ENCODE measurements at places on chromosomes 2 and 18. TPM values are rescaled to one million over a fixed set of nuclear protein-coding genes. Genes with fewer than 3 reads are reported as not detected.

DNA sequence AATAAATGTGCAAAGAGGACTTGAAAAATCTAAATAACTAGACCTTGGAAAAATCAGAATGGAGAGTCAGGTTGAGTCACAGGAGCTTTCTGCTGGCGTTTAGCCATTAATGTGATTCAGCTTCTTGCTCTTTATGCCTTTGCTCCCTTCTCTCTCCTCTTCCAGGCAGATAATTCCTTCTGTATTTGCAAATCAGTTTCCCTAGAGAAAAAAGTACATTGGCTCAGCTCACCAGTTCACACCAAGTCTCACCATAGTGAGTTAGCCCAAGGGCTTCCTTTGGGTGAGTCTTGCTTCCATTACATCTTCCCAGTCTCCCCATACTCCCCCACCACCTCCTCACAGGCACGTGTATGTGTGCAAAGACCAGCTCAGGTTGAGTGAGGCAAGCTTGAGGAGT is 73.6 kb downstream of the CYBRD1 start:
- no peak overlapping the region for H3K4me3 ChIP-seq
- H3K4me1 ChIP-seq: peaks cover 3% of the 10 kb centered on the region
- peaks cover 15% of the 10 kb centered on the region for H3K27me3 ChIP-seq
- no peaks in the 10 kb centered on the region for H3K36me3 ChIP-seq

PPP1R1C gene
- total RNA-seq: not detected

DNA sequence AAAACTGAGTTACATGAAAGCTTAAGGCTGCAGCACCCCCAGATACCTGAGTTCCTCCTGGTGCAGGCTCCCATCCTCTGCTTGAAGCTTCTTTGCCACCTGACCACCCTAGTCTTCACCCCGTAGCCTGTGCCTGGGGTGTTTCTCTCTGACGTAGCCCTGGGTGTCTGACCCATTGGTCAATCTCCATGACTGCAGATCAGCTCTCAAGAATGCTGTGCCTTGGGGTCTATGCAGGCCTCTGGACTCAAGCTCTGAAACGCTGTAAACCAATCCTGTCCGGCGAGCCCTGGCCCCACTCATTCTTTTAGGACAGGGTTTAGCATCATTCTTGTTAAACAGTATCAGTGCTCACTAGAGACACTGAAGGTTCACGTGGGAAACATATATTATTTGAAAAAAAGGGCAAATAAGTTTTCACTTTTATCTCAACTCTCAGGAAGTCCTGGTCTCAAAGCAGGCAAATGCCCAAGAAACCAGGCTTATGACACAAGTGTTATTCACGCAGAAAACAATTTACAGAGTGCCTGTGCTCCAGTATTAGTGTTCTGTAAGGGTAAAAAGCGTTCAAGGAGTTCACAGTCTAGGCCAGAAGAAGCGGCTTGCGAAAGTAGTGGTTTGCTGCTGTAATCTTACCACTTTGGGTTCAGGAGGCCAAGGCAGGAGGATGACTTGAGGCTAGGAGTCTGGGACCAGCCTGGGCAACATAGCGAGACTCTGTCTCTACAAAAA is 22.8 kb upstream of the PPP4R1 start:
- H3K4me1 ChIP-seq: no peaks in the 10 kb centered on the region
- H3K27ac ChIP-seq: no peak overlapping the region
- no peak overlapping the region for H3K4me3 ChIP-seq
- H3K36me3 ChIP-seq: no peaks in the 10 kb centered on the region
- H3K27me3 ChIP-seq: peaks cover 7% of the 10 kb centered on the region

- H3K4me3 ChIP-seq: no peak overlapping the region
- no peaks in the 10 kb centered on the region for H3K4me1 ChIP-seq
- no peak overlapping the region for H3K27ac ChIP-seq
- no peak for DNase-seq
- H3K27me3 ChIP-seq: no peaks in the 10 kb centered on the region
- H3K36me3 ChIP-seq: no peaks in the 10 kb centered on the region
These were observed 168.2 kb downstream of the KCNS3 start for GRCh38 chr2:18046558-18047212.

DSG1 gene
- total RNA-seq: not detected

GRCh38 chr2:223956300-223956699 is 963 bp upstream of the MRPL44 start:
- DNase-seq: no peak
- H3K4me1 ChIP-seq: peaks cover 47% of the 10 kb centered on the region
- peak overlapping the region; percentile 52 for H3K4me3 ChIP-seq

C2orf78 gene
- not detected for total RNA-seq

OSBPL1A gene
- 1.2 TPM for total RNA-seq

DNA sequence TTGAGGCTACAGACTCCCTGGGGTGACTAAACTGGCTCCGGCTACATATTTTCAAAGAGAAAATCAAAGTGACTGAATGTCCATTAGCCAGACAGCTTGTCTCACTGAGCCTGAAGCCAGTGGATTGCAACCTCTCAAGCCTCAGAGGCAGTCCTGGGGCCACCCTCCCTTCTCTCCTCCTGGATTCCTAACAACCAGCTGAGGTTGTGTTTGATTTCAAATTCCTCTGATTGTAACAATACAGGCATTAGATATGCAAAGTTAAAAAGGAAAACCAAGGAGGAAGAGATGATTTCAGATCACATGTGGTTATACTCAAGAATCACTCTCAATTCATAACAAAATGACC is 101.0 kb upstream of the LMAN1 start:
- no peaks in the 10 kb centered on the region for H3K36me3 ChIP-seq
- H3K27ac ChIP-seq: no peak overlapping the region
- no peak overlapping the region for H3K4me3 ChIP-seq
- DNase-seq: no peak
- H3K4me1 ChIP-seq: no peaks in the 10 kb centered on the region
- H3K27me3 ChIP-seq: peaks cover 5% of the 10 kb centered on the region

ZNF385B gene
- not detected for total RNA-seq

DNA sequence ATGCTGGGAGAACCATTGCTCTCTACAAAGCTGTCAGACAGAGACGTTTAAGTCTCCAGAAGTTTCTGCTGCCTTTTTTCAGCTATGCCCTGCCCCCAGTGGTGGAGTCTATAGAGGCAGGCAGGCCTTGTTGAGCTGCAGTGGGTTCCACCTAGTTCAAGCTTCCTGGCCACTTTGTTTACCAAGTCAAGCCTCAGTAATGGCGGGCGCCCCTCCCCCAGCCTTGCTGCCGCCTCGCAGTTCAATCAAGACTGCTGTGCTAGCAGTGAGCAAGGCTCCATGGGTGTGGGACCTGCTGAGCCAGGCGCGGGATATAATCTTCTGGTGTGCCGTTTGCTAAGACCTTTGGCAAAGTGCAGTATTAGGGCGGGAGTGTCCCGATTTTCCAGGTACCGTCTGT is 52.7 kb upstream of the SCYGR2 start:
- H3K27me3 ChIP-seq: no peaks in the 10 kb centered on the region
- H3K4me1 ChIP-seq: peaks cover 4% of the 10 kb centered on the region
- H3K4me3 ChIP-seq: no peak overlapping the region
- no peak overlapping the region for H3K27ac ChIP-seq
- DNase-seq: no peak

DNA sequence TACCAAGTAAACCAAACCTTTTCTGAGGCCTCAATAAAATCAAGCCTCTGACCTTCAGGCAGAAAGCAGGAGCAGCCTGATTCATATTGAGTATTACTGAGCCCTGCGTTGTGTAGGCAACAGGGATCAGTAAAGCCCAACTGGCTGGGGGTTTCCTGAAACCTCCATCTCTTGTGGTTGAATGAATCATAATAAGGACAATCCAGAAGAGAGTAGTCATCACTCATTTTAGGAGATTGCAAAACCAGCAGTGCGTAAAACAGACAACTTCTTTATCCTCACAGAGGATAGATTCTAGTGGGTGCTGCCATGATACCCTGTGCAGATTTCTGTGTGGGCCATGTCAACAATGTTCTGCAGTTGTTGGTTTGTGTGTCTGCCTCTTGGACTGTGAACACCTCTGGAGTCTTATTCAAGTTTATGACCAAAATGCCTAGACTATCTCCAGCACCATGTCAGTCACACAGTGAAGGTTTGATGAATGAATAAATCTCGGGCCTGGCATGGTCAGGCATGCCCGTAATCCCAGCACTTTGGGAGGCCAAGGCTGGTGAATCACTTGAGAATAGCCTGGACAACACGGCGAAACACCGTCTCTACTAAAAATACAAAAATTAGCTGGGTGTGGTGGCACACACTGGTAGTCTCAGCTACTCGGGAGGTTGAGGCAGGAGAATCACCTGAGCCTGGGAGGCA is 51.8 kb upstream of the RAB27B start:
- no peak overlapping the region for H3K27ac ChIP-seq
- peaks cover 23% of the 10 kb centered on the region for H3K27me3 ChIP-seq
- no peak overlapping the region for H3K4me3 ChIP-seq
- H3K4me1 ChIP-seq: peaks cover 2% of the 10 kb centered on the region
- H3K36me3 ChIP-seq: no peaks in the 10 kb centered on the region

DNA sequence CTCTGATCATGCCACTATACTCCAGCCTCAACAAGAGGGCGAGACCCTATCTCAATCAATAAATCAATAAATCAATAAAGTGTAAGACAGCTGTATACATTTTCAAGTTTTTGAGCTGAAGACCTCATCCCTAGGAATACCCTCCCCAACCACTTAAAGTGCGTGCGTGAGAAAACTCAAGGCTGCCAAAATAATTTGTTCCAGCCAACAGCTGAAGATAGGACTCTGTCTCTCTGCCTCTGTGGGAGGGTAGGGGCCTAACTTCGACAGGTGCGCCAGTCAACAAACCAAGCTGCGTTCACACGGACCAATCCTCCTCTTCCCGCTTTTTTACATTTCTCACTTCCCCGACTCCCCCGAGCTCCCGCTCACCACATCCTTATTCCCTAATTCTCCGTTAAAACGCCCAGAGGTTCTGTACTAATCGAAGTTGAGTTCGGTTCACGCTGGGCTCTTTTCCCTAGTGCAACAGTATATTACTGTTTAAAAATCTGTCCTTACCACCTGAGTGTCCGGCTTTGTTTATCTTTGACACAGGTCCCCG is 618 bp downstream of the POLR2D start:
- peak overlapping the region; percentile 99 for H3K4me3 ChIP-seq
- H3K4me1 ChIP-seq: peaks cover 35% of the 10 kb centered on the region
- H3K36me3 ChIP-seq: peaks cover 14% of the 10 kb centered on the region
- H3K27ac ChIP-seq: peak overlapping the region; percentile 96
- DNase-seq: peak; percentile 36
- H3K27me3 ChIP-seq: no peaks in the 10 kb centered on the region

CAPN14 gene
- 0.17 TPM for total RNA-seq

ADAM23 gene
- 3.1 TPM for total RNA-seq

DNA sequence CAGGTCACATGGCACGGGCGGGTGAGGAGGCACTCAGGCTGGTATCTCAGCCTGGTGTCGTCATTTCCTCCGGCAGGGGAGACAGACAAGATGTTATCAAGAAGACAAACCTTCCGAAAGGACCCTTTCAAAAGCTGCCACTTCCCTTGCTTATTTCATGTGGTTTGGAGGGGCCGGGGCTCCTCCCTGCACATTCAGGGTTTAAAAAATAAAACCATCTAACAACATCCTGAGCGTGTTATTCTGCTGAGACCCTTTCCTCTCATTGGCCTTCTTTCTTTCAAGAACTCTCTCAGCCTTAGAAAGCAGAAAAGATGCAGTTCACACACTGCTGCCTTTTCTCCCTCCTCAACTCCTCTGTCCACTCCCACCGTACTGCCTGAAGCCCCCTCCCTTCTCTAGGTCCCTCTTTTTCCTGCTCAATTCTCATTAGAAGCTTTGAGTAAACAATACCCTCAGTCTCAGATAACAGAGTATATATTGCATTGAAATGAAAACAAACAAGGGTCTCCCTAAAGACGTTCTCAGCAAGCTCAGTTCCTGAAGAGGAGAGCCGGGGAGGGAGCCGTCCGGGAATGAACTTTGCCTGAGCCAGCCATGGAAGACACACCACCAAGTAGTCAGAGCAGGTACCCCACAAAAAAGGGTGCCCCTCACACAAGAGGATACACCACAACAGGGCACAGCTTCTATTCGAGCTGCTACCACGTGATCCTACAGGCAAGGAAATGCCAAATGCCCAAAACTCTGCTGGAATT is 9.7 kb downstream of the SMAD7 start:
- H3K4me1 ChIP-seq: peaks cover 79% of the 10 kb centered on the region
- peak; percentile 76 for DNase-seq
- H3K27ac ChIP-seq: peak overlapping the region; percentile 98
- H3K27me3 ChIP-seq: no peaks in the 10 kb centered on the region

GRCh38 chr2:54999182-54999581 is 51.1 kb downstream of the RTN4 start:
- peaks cover 8% of the 10 kb centered on the region for H3K36me3 ChIP-seq
- no peak for DNase-seq
- H3K27me3 ChIP-seq: no peaks in the 10 kb centered on the region
- peaks cover 27% of the 10 kb centered on the region for H3K4me1 ChIP-seq
- no peak overlapping the region for H3K4me3 ChIP-seq

GRCh38 chr18:57743008-57743407 is 60.1 kb downstream of the ATP8B1 start:
- peaks cover 4% of the 10 kb centered on the region for H3K36me3 ChIP-seq
- DNase-seq: no peak
- no peak overlapping the region for H3K27ac ChIP-seq
- no peaks in the 10 kb centered on the region for H3K27me3 ChIP-seq
- no peak overlapping the region for H3K4me3 ChIP-seq
- H3K4me1 ChIP-seq: no peaks in the 10 kb centered on the region

- H3K27me3 ChIP-seq: peaks cover 2% of the 10 kb centered on the region
- no peak overlapping the region for H3K27ac ChIP-seq
- no peak for DNase-seq
- peaks cover 4% of the 10 kb centered on the region for H3K4me1 ChIP-seq
- H3K4me3 ChIP-seq: peak overlapping the region; percentile 76
- no peaks in the 10 kb centered on the region for H3K36me3 ChIP-seq
These were observed 38.5 kb downstream of the MTERF4 start for GRCh38 chr2:241063587-241063986.

DNA sequence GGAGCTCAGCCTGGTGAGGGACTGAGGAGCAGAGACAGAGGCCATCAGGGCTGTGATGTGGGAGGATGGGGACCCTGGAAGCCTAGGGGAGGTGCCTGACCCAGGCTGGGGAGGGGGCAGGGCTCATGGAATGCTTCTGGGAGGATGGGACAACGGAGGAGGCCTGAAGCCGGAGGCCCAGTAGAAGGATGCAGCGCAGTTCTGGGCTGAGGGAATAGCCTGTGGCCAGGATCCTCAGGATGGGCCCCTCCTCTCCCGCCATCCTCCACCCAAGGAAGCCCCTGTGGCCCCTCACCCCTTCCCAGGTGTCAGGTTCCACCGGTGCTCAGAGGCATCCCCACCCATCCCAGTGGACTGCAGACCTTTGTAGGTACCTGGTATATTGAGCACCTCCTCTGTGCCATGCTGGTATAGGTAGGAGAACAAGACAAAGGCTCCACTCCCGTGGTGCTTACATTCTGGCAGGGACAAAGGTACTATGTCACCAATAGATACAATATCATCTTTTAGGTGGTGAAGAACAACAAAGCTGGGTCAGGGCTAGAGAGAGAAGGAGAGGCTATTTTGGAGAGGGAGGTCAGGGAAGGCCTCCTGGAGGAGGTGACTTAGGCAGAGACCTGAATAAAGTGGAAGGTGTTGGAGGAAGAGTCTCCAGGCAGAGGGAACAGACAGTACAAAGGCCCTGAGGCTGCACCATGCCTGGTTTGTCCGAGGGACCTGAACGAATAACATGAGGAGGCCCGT is 2.7 kb downstream of the ZAP70 start:
- peaks cover 68% of the 10 kb centered on the region for H3K4me1 ChIP-seq
- DNase-seq: peak; percentile 31
- H3K27me3 ChIP-seq: no peaks in the 10 kb centered on the region
- H3K27ac ChIP-seq: peak overlapping the region; percentile 100

- no peaks in the 10 kb centered on the region for H3K4me1 ChIP-seq
- H3K36me3 ChIP-seq: no peaks in the 10 kb centered on the region
- H3K27ac ChIP-seq: no peak overlapping the region
- DNase-seq: no peak
- H3K27me3 ChIP-seq: peaks cover 2% of the 10 kb centered on the region
These were observed 124.5 kb upstream of the SH3BP4 start for GRCh38 chr2:234827096-234827860.

GRCh38 chr2:209671020-209671680 is 100.5 kb upstream of the UNC80 start:
- DNase-seq: no peak
- H3K4me1 ChIP-seq: no peaks in the 10 kb centered on the region
- no peak overlapping the region for H3K4me3 ChIP-seq
- peaks cover 5% of the 10 kb centered on the region for H3K27me3 ChIP-seq
- no peak overlapping the region for H3K27ac ChIP-seq
